GM12891 (cell line): ENCODE measurements at places on chromosomes 3 and 15.

GRCh38 chr15:76941636-76942035 lies 10.1 kb downstream of the RCN2 start:
- DNase-seq: no peak

DNA sequence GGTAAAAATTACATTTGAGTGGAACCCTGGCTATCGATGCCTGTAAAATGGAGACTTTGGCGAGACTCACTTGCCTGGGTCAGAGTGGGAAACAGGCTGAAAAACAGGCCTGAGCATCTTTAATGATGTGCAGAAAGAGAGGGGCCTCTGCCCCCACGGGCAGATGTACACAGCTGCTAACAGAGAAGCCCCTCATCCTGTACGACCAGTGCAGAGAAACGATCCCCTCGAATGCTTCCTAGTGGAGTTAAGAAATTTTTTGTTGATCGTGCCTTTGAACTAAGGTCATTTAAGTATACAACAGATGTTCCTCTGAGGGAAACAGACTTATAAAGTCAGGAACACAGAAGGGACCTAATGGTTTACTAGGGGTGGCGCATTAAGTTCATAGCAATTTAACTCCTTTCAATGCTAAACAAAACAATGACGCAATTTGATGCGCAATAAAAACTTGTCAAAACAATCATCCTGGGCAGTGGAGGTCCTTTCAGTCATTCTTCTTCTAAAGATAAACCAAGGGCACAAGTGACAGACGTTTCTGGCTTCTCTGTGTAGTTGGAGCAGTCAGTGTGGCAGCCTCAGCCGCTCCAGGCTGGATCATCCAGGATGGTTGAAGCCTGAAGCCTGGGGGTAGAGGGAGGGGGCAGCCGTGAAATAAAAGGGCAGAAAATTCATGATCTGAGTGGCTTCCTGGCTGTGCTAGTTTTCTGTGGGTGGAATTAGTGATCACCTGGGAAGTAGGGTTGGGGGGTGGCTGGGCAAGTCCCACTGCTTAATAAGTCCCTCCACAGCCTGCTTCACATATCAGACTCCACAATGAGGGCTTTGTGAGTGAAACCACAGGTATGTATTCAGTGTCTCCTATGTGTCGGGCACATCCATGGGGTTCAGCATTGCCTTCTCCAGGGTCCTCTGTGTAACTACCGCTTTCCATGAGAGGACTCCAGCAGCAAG lies 50.8 kb upstream of the MRPS22 start:
- DNase-seq: no peak

- DNase-seq: no peak
These were observed 75.3 kb downstream of the P2RY1 start for GRCh38 chr3:152910211-152910610.

DNA sequence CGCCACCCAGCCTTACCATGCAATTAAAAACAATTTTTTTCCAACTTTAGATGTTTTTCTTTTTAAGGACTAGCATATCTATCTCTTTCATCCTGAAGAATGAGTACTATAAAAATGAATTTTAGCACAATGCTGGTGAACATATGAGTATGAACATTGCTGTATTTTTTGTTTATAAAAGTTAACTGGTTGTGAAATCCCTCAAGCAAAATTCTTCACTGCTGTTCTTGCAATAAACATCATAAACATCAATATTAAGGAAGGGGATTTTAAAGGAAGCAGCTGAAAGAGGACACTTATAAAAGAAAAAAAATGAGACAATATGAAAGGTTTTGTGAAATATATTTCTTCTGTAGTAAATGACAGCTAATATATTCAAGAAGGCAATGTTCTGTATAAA lies 3.0 kb downstream of the PLSCR4 start:
- DNase-seq: no peak

DNA sequence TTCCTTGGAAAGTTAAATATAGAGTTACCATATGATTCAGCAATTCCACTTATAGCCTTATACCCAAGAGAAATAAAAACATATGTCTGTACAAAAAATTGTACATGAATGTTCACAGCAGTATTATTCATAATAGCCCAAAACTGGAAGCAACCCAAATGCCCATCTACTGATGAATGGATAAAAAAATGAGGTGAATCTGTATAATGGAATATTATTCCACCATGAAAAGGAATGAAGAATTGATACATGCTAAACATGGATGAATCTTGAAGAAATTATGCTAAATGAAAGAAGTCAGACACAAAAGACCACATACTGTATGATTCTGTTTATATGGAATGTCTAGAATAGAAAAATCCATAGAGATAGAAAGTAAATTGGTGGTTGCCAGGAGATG lies 61.4 kb downstream of the TTC23 start:
- no peak for DNase-seq
